A549 treated with CORT108297 at 1 μM for 4 hours (cell line): ENCODE measurements at places on chromosomes 7 and 10. TPM values are rescaled to one million over a fixed set of nuclear protein-coding genes. Genes with fewer than 3 reads are reported as not detected.

The CYP3A7 gene
- total RNA-seq = 0.06 TPM in 1 of 5 replicates, not detected in the others

The TAC1 gene
- total RNA-seq = not detected in 5 replicates

The ADCY1 gene
- 1.3 to 3.0 TPM (median 2.5 TPM) in 5 replicates for total RNA-seq

The FGFR2 gene
- 0.31 to 0.39 TPM (median 0.36 TPM) in 5 replicates for total RNA-seq

The CPVL gene
- total RNA-seq = 0.12 to 0.62 TPM (median 0.34 TPM) in 5 replicates

The CFAP70 gene
- total RNA-seq = 0.10 to 0.25 TPM (median 0.21 TPM) in 5 replicates

The VPS37D gene
- 2.4 to 6.4 TPM (median 4.7 TPM) in 5 replicates for total RNA-seq

The DEPP1 gene
- 1.1 to 1.9 TPM (median 1.4 TPM) in 5 replicates for total RNA-seq

The IMPDH1 gene
- 77.5 to 110 TPM (median 99.9 TPM) in 5 replicates for total RNA-seq
